Cerebellar nuclear complex (tissue), 1 donor: ENCODE measurements at places on chromosomes 12 and 14.

- DNase-seq: no peak
Observed at GRCh38 chr12:68733661-68734071, 12.3 kb upstream of the SLC35E3 start.

GRCh38 chr12:91143206-91143605 is 31.9 kb upstream of the LUM start:
- no peak for DNase-seq

GRCh38 chr12:80359703-80360102 is 84.3 kb upstream of the PTPRQ start:
- no peak for DNase-seq

DNA sequence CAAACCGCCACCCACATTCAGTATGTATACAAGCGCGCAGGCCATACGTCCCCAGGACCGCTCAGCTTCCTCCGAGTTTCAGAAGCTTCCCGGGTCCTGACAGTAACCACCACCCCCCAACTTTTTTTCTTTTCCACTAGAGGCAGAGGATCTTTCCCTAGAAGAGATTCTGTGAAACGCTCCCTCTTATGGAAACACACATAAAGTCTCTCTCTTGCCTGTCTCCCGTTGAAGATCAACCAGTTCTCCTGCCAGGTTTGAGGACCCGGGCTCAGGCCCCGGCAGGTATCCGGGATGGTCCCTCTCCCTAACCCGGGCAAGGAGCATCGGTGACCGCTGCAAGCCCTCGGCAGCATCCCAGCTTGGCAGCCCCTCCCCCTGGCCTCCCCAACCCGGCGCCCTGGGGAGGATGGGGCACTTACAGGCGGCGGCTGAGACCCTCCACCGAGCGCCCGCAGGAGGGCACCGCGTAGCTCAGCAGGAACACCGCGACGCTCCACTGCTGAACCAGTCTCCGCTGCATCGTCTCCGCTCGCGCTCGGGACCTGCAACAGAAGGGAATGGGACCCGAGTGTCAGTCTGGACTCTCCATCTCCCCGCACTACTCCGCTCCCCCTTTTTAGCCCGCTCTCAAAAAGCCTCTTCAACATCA is 3.4 kb downstream of the PTHLH start:
- no peak for DNase-seq

GRCh38 chr12:57550641-57551549 is 1.1 kb downstream of the KIF5A start:
- no peak for DNase-seq

DNA sequence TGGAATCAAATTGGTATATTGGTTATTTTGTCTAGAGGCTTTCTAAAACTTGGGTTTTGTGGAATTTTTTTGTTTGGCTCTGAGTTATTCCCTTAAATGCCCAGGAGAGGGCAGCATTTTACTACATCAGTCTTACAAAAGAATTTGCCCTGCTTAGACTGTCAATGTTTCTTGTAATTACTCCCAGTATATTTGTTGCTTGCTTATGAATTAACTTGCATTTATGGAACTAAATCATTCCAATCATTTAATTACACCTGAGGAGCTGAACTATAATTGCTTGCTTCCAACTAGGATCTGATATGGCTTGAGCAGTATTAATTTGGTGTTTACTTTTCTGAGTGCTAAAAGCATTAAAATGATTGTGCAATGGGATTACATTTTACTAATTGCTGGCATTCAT is 48.7 kb downstream of the MIPOL1 start:
- no peak for DNase-seq

- DNase-seq: no peak
Observed at GRCh38 chr12:52949413-52950331, 754 bp downstream of the KRT18 start.

DNA sequence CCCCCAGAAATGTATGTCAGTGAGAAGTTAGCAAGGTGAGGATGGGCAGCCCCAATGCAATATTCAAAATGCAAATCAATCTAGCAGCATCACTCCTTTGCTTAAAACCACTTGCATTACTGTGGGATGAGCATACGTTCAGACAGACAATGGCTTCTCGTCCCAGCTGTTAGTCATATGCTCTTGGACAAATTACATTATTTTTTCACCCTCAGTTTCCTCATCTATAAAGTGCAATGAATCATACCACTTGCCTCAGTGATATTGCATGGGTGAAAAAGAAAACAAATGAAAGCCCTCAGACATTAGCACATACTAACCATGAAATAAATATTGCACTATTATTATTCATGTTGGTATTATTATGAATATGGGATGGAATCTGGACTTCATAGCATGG is 132.3 kb downstream of the C12orf75 start:
- no peak for DNase-seq

- no peak for DNase-seq
Observed at GRCh38 chr12:115481141-115481540, 796.4 kb downstream of the MED13L start.

DNA sequence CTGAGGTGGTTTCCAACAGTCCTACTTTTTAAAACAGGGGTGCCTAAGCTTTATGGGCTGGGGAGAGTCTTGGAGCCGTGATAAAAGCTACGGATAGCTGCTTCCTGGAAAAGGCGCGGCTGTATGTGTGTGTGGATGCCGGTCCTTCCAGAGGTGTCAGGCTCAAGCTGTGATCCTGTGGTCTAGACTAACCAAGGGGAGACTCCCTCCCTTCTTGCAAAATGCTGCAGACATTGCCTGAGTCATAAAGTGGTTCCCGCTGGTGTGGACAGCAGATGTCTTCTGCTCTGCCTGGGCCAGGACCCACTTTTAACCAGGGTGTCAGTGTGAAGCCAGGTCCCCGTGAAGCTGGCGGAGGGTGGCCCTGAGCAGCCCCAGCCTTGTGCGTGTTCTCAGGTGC is 37.8 kb downstream of the CCDC92 start:
- no peak for DNase-seq

DNA sequence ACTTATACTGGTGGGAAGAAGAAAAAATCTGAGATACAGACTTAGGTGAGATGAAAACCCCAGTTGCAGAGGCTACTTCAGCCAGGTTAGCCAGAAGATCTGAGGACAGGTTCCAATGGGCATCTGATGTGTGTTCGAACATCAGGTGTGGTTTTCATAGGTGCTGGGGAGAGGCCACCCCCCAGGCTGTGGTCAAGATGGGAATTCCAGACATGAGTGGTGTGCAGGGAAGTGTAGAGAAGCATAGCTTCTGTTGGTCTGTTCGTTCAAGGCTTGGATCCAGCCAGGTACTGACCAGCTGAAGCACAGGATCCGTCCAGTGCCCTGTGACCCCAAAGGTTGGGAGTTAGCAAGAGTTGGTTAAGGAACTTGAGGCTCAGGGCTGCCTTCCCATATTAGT is 85.5 kb downstream of the SSPN start:
- no peak for DNase-seq

- no peak for DNase-seq
Observed at GRCh38 chr12:29149691-29150281, 708 bp downstream of the FAR2 start.

DNA sequence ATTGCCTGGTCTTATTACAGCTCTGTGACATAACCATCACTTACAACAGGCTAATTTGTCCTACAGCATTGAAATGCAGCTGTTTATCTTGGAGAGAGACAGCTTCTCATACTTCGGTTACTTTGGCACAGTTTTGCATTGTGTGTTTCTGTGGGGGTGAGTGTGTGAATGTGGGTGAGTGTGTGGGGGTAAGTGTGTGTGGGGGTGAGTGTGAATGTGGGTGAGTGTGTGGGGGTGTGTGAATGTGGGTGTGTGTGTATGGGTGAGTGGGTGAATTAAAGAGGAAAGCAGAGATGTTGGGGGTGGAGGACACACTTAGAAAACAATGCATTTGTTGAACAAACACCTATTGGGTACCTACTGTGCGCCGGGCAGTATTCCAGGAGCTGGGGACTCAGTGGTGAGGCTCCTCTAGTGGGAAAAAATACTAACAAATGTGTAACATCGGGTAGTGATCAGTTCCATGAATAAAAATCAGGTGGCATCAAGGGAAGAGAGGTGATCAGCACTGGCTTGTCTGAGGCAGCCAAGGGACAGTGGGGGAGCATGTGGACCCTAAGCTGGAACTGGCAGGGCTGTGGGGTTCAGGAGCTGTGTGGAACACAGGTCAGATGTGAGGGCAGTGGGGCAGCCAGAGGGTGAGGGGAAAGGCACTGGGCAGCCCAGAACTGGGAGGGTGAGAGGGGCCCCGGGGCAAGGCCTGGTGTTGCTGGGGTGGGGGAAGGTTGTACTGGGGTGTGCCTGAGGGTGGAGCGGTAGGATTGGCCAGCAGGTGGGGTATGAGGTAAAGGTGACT is 44.1 kb upstream of the AMN start:
- no peak for DNase-seq

GRCh38 chr12:32997471-32997870 is 100.9 kb upstream of the PKP2 start:
- DNase-seq: no peak

GRCh38 chr14:75531256-75531655 is 9.0 kb downstream of the BATF start:
- DNase-seq: no peak

DNA sequence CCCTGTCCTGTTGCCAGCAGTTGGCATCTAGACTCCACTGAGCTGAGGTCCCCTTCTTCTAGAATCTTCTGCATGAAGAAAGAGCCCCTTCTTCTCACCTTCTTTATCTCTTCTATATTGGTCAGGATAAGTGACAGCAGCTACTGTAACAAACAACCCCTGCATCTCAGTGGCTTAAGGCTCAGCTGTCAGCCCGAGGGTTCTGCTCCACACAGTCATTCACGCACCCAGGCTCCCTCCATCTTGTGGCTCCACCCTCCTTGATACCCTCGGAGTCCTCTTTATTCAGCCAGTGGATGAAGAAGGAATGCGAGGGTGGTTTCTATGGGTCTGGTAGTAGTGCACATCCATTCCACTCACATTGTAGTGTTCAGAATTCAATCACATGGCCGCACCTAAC is 10.5 kb upstream of the RFLNA start:
- DNase-seq: no peak

GRCh38 chr14:53330441-53330840 is 177.3 kb upstream of the DDHD1 start:
- no peak for DNase-seq

- no peak for DNase-seq
Observed at GRCh38 chr12:131229426-131230339, 276.0 kb downstream of the ADGRD1 start.

DNA sequence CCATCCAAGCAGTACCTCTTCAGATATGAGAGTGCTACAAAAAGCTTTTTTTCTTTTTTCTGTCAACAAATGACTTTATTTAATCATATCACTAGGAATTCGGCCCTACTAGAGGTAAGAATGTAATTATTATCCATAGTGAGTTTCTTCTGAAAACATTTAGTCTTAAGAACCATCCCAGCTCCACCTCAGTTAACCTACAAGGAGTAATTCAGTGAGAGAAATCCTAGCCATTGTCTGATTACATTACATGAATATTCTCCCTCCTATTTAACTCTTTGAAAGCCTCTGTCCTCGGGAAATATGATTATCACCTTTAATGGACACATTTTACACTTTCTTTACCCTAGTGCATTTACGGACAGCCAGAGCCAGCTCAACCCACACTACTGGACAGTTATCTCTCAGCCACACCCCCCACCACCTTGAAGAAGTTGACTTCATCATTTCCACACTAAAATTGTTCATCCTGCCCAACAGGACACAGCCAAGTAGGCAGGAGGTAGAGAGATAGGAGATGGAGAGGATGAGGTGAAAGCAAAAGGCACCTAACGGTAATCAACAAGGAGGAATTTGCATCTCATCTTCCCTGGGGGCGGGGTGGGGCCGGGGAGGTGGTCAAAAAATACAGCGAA is 1.3 kb downstream of the PPFIA2 start:
- DNase-seq: no peak

- no peak for DNase-seq
Observed at GRCh38 chr14:106831322-106831720, 1304.9 kb downstream of the TMEM121 start.

DNA sequence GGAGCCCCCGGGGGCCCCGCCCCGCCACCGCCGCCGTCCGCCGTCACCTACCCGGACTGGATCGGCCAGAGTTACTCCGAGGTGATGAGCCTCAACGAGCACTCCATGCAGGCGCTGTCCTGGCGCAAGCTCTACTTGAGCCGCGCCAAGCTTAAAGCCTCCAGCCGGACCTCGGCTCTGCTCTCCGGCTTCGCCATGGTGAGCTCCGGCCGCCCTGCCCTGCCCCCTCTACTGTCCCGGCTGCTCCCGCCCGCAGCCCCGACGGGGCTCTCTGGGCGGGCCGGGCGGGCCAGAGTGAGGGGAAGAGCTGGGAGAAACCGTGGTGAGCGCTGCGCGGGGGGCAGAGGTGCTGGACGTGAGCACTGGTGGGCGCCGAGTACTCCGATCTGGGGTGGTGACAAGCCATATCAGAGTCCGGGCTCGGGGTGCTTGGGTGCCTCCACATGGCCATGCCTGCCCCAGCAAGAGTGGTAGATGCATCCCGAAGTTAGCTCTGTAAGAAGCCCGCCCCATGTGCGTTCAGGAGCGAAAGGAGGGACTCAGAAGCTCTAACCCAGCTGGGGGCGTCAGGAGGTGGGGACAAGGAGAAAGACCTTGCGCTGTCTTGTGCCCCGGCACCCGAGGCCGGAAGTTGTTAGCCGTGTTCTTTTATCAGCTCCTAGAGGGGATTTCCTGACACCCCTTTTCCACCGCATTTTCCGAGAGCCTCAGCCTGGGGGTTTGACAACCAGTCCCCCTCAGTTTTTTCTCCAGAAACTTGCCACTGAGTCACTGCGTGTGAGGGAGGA is 717 bp downstream of the ORAI1 start:
- no peak for DNase-seq

DNA sequence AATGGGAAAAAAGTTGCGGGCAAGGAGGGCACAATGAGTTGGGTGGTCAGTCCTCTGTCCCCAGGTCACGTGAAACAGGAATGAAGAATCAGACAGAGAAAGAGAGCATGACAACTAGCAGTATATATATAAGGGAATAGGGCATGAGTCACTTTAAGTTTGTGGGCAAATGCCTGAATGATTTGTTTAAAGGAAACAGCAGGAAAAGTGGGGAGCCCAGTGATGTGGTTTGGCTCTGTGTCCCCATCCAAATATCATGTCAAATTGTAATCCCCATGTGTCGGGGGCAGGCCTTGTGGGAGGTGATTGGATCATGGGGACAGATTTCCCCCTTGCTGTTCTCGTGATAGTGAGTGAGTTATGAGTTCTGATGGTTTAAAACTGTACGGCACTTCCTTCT is 195.3 kb upstream of the IGF1 start:
- DNase-seq: no peak

DNA sequence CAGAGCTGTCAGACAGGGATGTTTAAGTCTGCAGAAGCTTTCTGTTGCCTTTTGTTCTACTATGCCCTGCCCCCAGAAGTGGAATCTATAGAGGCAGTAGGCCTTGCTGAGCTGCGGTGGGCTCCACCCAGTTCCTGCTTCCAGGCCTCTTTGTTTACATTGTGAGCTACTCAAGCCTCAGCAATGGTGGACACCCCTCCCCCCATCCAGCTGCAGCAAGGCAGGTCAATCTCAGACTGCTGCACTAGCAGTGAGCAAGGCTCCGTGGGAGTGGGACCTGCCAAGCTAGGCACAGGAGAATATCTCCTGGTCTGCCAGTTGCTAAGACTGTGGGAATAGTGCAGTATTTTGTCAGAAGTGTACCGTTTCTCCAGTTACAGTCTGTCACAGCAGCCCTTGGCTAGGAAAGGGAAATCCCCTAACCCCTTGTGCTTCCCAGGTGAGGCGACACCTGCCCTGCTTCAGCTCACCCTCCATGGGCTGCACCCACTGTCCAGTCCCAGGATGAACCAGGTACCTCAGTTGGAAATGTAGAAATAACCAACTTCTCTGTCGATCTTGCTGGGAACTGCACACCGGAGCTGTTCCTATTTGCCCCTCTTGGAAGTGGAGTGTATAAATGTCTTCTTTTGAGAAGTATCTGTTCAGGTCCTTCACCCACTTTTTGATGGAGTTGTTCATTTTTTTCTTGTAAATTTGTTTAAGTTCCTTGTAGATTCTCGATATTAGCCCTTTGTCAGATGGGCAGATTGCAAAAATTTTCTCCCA is 213.5 kb upstream of the SLC38A2 start:
- DNase-seq: no peak
